Uterus (tissue), 4 donors: ENCODE measurements at places on chromosomes 4 and X. TPM values are rescaled to one million over a fixed set of nuclear protein-coding genes. Genes with fewer than 3 reads are reported as not detected.

GRCh38 chr4:16893141-16893651, 5.2 kb downstream of the LDB2 start:
- no peaks in the 10 kb centered on the region for H3K27me3 ChIP-seq
- H3K4me3 ChIP-seq = peak overlapping the region; percentile 27
- no peaks in the 10 kb centered on the region for H3K4me1 ChIP-seq
- DNase-seq = no peak
- H3K36me3 ChIP-seq = no peaks in the 10 kb centered on the region

The GABRB1 gene
- total RNA-seq = 1.5 TPM

The ETDB gene
- not detected for total RNA-seq

GRCh38 chr4:73992050-73992449, 4.1 kb upstream of the PPBP start:
- no peaks in the 10 kb centered on the region for H3K36me3 ChIP-seq
- no peak for DNase-seq
- H3K4me3 ChIP-seq = no peak overlapping the region

GRCh38 chr4:7735961-7736360, 203.7 kb downstream of the AFAP1 start:
- H3K4me3 ChIP-seq = no peak overlapping the region
- no peak for DNase-seq
- H3K36me3 ChIP-seq = no peaks in the 10 kb centered on the region
- no peak overlapping the region for H3K27ac ChIP-seq
- H3K4me1 ChIP-seq = no peaks in the 10 kb centered on the region

DNA sequence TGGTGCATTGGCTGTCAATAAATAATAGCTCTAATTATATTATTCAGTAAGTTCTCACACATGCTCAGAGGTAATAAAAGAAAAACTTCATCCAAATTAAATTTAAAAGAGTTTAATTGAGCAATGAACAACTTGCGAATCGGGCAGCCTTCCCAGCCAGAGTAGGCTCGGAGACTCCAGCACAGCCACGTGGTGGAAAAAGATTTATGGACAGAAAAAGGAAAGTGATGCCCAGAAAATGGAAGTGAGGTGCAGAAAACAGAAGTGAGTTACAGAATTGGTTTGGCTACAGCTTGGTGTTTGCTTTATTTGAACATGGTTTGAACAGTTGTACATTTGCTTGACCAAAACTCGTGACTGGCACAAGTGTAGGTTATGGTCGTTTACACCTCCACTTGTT, 13.6 kb upstream of the BOD1L1 start:
- no peak overlapping the region for H3K4me3 ChIP-seq
- DNase-seq = peak; percentile 29
- H3K36me3 ChIP-seq = no peaks in the 10 kb centered on the region

The SMIM43 gene
- total RNA-seq = not detected

DNA sequence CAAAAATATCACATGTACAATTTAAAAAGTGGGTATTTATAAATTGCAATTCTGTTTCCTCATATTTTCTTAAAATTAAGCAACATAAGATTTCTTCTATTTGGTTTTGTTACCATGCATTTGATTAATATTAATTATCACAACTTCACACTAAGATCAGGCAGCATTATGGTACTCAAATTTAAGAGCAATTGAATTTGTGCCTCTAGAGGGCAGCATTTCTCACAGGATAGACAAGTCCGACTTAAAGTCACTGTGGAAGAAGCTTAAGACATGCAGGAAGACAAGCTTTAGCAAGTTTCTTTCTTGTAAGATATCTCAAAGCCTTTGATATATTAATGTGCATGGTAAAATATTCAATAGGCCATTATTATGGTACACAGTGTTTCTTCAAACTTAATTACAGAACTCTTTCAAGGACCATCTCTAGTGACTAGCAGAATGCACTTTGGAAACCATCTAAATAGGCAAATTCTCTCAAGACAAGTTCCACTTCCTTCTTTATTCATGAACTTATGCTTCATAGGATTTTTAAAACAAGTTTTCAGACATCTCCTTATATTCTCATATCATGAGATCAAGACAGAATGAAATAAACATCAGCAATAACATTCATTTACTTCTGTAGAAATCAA, 35.0 kb downstream of the FBXW7 start:
- no peaks in the 10 kb centered on the region for H3K36me3 ChIP-seq
- H3K27ac ChIP-seq = no peak overlapping the region
- DNase-seq = no peak

DNA sequence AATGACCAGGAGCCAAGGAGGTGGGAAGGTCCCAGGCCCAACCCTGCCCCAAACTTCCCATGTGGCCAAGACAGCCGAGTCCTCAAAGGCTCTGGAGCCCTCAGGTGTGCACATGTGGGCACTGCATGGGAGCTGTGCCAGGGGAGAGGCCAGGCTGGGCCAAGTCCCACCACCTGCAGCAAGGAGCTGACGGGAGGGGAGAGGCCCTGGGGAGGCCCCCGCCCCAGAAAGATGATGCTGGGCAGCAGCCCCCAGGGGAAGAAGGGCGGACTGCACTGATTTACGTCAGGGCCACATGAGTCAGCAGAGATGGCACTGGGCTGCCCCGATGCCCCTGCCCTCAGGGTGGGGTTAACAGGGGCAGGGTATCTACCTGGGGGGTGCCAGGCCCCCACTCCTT, 1.4 kb downstream of the L1CAM start:
- H3K4me1 ChIP-seq = peaks cover 4% of the 10 kb centered on the region
- no peaks in the 10 kb centered on the region for H3K36me3 ChIP-seq
- DNase-seq = no peak
- H3K4me3 ChIP-seq = no peak overlapping the region

DNA sequence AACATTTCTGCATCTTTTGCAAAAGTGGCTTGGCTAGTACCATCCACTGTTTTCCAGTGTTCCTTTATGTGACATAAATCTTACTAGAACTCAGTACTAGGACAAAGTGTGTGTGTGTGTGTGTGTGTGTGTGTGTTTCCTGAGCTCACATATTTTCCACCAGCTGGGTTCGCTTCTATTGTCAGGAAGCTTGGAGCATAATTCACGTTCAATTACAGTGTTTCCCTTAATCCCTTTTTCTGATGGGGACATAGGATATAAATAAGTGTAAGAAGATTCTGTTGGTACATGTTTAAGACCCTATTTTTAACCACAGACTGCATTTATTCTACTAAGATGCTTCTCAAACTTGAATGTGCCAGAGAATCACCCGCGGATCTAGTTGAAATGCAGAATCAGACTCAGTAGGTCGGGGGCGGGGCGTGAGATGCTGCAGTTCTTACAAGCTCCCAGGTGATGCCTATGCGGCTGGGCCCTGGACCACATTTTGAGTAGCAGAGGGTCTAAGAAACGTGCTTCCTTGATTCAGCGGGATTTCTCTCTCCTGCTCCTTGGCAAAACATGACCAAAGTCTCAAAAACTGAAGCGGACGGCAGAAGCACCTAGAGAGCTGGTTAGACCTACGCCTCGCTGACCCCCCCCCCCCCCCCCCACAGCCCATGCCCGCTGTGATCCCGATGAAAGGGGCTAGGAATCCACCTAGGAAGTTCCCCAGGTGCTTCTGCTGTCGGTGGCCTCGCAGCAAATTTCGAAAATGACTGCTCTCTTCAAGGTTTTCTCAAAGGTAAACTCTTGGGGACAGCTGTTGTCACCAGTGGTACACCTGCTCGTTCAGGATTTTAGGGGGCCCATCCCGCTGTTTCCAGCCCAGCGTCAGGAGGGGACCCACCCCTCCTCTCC, 797 bp downstream of the CD99L2 start:
- DNase-seq = no peak
- H3K36me3 ChIP-seq = no peaks in the 10 kb centered on the region
- H3K27me3 ChIP-seq = no peaks in the 10 kb centered on the region
- peak overlapping the region; percentile 75 for H3K27ac ChIP-seq
- H3K4me1 ChIP-seq = no peaks in the 10 kb centered on the region

DNA sequence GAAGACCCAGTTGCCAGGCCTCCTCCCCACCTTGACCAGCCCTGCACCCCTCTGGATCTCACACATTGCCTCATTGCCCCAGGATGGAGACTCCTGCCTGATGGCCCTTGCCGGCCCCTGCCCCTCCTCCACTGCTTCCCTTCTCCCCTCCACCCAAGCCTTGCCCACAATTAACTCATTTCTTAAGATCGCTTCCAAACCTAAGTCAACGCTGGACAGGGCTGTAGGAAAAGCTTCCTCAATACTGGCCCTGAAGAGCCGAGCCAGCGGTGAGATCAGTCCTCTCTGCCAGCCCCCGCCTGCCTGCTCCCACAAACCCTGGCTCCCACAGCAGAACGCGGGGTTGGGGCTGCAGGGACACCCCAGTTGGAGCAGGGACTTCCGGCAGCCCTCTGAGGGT, 7.5 kb upstream of the HAUS7 start:
- H3K27me3 ChIP-seq = no peaks in the 10 kb centered on the region
- H3K4me1 ChIP-seq = no peaks in the 10 kb centered on the region
- peak; percentile 55 for DNase-seq
- H3K36me3 ChIP-seq = no peaks in the 10 kb centered on the region
- no peak overlapping the region for H3K4me3 ChIP-seq
